Posterior vena cava (tissue), 2 donors: ENCODE measurements at places on chromosomes 16 and 17. TPM values are rescaled to one million over a fixed set of nuclear protein-coding genes. Genes with fewer than 3 reads are reported as not detected.

The ABCA10 gene
- 11.2 TPM for total RNA-seq

The SMTNL2 gene
- total RNA-seq, result 3.0 TPM

The NOS2 gene
- 0.33 TPM for total RNA-seq

The KRTAP9-8 gene
- total RNA-seq, result not detected

The CHST6 gene
- total RNA-seq, result 1.6 TPM

The PRDM7 gene
- not detected for total RNA-seq

The RAMP2 gene
- 46.3 TPM for total RNA-seq

The PSKH1 gene
- 27.0 TPM for total RNA-seq

The TAC4 gene
- total RNA-seq, result not detected

The DGKE gene
- total RNA-seq, result 7.6 TPM

The KRT32 gene
- 0.23 TPM for total RNA-seq

The GPRC5B gene
- 31.4 TPM for total RNA-seq

The RDM1 gene
- total RNA-seq, result not detected

The SMPD3 gene
- total RNA-seq, result 0.23 TPM

The RRAD gene
- total RNA-seq, result 11.6 TPM

The HBM gene
- 0.90 TPM for total RNA-seq

The CD300LB gene
- 0.62 TPM for total RNA-seq

The RHBDF1 gene
- total RNA-seq, result 39.5 TPM

The KRT16 gene
- total RNA-seq, result not detected

The SGSH gene
- total RNA-seq, result 38.8 TPM

The HBQ1 gene
- total RNA-seq, result 0.48 TPM

The LAT gene
- 9.7 TPM for total RNA-seq

The RPL38 gene
- total RNA-seq, result 702 TPM

The LRRC37A gene
- total RNA-seq, result 1.7 TPM

The C16orf54 gene
- 1.1 TPM for total RNA-seq

The IGF2BP1 gene
- total RNA-seq, result 0.05 TPM

The CALB2 gene
- total RNA-seq, result 1.2 TPM

The PHOSPHO1 gene
- total RNA-seq, result 0.62 TPM

The HSD11B2 gene
- 0.43 TPM for total RNA-seq
